ENCODE measurements at places on chromosomes 2 and 18.
A peak's percentile ranks its signal among the peaks of the same experiment; 100 is the strongest.

DNA sequence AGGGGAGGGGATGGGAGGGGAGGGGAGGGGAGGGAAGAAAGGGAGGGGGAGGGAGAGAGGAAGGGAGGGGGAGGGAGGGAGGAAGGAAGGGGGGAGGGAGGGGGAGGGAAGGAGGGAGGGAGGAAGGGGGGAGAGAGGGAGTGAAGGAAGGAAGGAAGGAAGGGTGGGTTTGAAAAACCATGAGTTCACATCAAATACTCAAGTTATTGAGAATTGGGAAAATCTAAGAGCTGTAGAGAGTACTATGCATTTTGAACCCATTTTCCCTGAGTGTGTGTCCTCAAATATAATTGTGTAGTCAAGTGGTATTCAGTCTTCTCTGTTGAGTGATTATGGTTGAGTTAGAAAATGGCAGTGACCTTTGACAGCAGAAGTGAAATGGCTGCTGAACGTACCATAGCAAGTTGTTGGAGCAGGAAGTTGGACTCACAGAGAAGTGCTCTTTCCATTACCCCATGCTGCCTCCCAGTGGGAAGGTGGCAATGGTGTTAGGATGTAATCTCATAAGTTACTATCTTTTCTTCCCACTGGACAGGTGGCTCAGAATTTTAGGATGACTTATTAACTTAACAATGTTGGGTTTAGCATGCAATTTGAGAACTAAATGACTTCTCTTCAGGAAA is 214.6 kb downstream of the SETBP1 start:
- peak; percentile 28 for DNase-seq

DNA sequence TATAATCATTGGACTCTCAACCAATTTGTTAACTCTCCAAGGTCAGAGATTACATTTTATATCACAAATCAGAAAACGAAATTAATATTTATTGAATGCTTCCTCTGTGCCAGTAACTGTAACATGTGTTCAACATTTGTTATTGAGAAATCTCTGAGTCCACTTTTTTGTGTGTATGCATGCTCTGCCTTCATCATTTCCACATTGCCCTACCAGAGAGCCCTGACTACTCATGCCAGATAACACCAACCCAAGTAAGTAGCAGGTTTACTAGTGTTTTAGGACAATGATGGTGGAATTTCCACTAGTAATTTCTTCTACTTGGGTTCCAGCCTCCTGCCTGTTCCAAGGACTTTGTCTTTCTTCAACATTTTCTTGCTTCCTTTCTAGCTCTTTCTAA is 14.2 kb upstream of the FAP start:
- no peak for DNase-seq

DNA sequence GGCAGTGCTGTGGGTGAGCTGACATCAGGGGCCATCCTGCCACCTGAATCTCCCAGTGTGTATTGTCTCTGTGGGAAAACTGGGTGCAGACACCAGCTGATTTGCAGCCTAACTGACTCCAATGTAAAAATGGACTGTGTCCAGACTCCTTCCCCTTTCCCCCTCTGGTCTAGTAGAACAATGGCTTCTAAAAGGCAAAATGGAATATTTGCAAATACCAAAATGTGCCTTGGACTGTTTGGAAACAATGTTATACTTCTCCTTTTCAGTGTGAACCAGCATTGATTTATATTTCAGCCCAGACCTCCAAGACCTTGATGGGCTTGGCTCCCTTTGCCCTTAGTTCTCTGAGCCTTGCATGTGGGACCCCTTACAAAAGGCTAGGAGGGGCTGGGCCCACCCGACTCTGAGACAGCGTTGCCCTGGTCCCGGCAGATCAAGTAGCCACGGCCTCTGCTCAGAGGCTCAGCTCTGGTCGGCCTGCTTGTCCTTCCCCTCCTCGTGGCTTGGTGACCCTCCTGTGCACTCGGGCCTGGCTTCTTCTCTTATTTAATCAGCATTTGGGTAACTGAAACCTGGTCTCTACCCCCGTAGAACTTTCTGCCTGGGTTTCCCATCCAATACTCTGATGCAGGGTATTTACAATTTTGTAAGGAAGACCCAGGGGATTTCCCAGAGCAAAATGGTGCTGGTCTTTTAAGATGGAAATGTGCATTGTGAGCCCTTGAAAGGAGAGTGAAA is 18.0 kb upstream of the ACKR3 start:
- no peak for DNase-seq

DNA sequence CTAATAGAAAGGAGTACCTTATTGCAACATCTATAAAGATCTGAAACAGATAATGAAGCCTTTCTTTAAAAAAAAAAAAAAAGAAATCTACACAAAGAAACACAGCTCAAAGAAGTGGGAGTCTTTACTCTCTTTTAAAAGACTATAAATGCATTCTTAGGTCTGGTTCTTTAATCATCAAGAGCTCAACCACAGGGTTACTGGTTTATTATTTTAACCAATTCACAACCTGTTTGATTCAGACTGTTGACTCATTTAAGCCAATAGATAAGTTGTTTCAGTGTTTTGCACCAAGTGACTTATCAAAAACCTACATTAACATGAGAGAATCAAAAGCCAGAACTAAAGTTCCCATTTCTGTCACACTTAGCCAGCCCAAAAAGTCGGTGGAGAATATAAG is 93.1 kb downstream of the TCF4 start:
- DNase-seq = no peak

DNA sequence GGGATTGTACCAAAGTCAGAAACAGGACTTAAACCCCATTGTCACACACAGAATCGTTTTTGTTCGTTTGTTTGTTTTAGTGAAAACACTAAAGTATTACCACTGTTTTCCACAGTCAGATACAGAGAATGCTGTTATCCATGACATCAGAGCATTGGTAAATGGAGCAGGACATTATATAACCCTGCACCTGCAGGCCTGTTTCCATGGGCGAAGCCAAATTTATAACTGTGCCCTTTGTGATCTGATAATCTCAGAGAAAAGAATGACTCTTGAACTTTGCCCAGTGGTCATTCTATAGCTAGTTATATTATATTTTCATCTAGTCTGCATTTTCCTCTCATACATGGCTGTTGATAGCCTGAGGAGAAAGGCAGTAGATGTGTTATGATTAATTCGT is 217.6 kb downstream of the TMEM182 start:
- no peak for DNase-seq

- no peak for DNase-seq
These were observed 52.4 kb downstream of the STK39 start for GRCh38 chr2:168194784-168195522.

- DNase-seq = no peak
These were observed 160.0 kb upstream of the TRIB2 start for GRCh38 chr2:12556762-12557161.

DNA sequence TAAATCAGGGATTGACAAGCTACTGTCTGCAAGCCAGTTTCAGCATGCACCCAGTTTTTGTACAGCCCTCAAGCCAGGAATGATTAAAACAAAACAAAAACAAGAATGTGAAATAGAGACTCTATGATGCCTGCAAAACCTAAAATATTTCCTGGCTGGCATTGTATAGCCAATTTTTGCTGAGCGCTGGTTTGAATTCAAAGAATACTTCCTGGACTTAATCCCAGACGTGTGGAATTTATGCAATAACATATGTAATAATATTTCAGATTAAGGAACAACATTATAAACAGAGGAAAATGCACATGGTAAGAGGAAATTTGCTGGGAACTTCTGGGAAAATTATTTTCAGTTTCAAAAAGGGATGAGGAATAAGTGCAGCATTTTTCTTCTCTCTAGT is 148.1 kb upstream of the RPRM start:
- DNase-seq = no peak

DNA sequence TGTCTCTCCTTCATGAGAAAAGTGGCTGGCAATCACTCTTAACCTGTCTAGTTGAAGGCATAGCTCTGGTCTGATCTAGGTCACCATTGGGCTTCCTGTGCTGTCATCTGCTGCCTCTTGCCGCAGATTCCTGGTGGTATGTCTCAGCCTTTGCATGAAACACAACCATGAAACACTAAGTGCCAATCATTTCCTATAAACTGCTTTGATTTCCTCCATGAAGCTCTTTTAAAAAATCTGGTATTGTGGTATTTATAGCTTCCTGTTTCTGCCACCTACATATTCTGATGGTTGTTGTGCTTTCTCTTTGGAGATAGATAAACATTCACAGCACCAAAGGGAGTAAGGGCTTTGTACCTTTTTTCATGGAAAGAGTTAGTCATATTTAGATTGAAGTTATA is 120.0 kb upstream of the EPC2 start:
- DNase-seq = no peak

DNA sequence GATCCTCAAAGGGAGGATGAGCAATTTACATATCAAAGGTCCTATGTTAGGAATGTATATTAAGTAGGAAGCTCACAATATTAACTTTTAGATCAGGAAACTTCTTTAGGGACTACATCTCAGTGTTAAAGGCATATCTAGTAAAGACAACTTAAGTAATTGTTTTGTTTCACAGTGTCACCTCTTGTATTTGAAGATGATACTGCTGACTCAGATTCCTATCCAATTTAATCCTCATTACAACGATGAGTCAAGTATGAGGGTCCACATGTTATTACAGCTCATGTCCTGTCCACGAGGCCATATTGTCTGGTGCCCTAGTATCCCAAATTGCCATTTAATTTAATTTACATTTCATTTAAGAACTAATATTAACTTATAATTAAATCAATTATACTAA is 523.9 kb downstream of the CCDC85A start:
- no peak for DNase-seq

GRCh38 chr2:24482972-24483300 is 8.1 kb upstream of the NCOA1 start:
- DNase-seq = no peak

GRCh38 chr2:98709535-98709934 is 21.4 kb downstream of the MGAT4A start:
- no peak for DNase-seq

- no peak for DNase-seq
These were observed 51.7 kb upstream of the DAPL1 start for GRCh38 chr2:158743466-158743865.

- no peak for DNase-seq
These were observed 298.1 kb downstream of the GALR1 start for GRCh38 chr18:77547757-77548156.

GRCh38 chr2:65974067-65974723 is 460.7 kb upstream of the MEIS1 start:
- DNase-seq = no peak

GRCh38 chr2:224982910-224983711 is 59.2 kb downstream of the DOCK10 start:
- no peak for DNase-seq

- no peak for DNase-seq
These were observed 8.6 kb upstream of the TMEM163 start for GRCh38 chr2:134727385-134727784.

DNA sequence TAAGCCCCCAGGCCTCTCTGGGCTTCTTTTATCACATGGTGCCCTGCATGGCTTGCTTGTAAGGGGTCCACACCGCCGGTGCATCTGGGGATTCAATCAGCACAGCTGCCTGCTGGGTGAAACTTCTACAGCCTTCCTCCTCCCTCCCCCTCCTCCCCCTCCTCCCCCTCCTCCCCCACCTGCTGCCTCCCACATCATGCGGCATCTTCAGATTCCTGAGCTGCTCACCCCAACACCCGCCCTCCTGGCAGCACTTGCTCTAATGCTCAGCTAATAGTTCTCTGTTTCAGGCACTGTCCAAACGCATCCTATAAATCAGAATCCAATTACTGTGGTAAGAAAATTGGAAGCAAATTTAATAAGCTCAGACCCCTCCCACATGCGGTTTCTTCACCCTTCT is 150.7 kb downstream of the GALNT14 start:
- no peak for DNase-seq

DNA sequence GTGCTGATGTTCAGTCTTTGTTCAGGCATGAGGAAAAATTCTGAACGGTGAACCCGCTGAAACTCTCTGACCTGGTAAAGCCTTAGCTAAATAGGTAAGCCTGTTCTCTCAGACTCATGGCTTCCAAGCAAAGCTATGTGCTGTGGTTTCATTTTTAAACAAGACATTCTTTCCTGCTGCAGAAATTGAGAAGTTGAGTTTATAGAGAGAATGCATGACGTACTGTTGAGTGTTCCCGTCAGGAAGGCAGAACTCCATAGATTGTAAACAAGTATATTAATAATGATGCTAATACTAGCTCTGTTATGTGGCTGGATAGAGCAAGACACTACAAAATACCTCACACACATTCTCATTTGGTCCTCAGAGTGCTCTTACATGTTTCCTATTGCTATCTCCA is 424.0 kb upstream of the CRIM1 start:
- no peak for DNase-seq

DNA sequence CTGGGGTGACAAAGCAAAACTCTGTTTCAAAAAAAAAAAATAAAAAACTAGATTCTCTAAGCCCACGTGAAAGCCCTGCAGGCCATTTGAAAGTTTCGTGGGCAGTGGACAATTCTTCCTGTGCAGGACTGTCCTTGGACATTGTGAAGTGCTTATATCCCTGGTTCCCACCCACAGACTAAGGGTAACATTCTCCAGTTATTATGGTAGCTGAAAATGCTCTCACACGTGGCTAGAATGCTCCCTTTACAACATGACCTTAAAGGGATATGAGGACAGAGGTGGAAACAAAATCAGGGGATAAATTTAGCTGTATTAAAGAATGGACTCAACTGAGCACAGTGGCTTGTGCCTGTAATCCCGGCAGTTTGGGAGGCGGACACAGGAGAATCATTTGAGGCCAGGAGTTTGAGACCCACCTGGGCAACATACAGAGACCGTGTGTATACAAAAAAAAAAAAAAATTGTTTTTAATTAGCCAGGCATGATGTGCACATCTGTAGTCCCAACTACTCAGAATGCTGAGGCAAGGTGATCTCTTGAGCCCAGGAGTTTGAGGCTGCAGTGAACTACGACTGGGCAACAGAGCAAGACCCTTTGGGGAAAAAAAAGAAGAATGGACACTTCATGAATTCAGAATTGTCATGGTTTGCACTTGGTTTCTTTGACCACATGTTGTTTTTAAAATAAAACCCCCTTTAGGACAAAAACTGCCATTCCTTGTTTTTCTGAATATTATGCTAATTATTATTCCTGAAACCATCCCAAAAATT is 167.9 kb downstream of the MGAT5 start:
- no peak for DNase-seq

DNA sequence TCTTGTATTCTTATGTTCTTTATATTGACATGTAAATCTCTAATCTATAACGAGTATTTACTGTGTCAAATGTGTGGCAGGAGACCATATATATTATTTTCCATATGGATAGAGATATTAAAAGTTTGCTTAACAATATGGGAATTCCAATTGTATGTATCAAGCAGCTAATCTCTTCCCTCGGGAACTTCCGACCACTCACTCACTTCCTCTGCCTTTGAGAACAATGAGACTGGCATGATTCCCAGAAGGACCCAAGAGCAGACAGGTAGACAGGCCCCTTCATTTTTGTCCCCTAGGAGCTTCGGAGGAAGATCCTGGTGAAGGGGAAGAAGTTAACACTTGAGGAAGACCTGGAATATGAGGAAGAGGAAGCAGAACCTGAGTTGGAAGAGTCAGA is 24.1 kb downstream of the PLCD4 start:
- no peak for DNase-seq

Data from stimulated activated CD4-positive, alpha-beta T cell treated with anti-CD3 and anti-CD28 coated beads, TNF-alpha, amount 100 ng/mL, for 24 hours (primary cell).